Stimulated activated CD4-positive, alpha-beta T cell treated with anti-CD3 and anti-CD28 coated beads, Interleukin-15, amount 100 ng/mL, for 1 hour (primary cell): ENCODE measurements at places on chromosomes 11 and 22.

- no peak for DNase-seq
These were observed 35.7 kb downstream of the KCNJ4 start for GRCh38 chr22:38419121-38419857.

GRCh38 chr22:29954203-29954855 lies 71.4 kb downstream of the MTMR3 start:
- DNase-seq, result no peak

DNA sequence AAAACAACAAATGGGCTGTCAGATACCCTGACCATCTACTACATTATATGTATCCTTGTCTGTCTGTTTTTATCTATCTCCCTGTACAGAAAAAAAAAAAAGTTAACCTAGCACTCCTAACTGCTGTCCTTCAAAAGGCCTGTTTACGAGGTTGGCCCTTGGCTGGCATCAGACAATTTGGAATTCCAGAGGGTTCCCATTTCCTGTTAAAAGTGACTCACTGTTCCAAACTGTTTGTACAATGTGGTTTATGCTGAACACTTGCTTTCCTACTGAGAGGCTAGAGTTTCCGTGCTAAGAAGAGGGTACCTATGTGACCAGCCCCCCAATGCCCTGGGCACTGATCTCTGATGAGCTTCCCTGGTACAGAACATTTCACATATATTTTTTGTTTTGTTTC lies 65.9 kb upstream of the HMGXB4 start:
- no peak for DNase-seq

DNA sequence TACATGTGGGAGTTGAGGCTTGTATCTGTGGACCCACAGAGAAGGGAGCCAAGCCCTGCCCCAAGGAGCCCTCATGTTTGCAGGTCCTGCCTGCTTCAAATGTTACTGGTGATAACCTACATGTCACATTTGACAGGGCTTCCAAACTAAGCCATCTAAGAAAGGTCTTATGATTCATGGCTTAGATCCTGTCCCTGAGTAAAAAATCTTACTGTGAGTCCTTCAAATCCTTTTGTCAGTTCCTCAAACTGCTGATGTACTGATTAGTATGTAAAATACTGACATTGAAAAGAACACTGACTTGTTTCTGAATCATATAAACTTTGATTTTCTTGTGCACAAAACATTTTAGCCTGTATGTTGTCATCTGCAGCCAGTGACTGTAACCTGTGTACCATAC lies 1.0 kb upstream of the PANX1 start:
- no peak for DNase-seq

DNA sequence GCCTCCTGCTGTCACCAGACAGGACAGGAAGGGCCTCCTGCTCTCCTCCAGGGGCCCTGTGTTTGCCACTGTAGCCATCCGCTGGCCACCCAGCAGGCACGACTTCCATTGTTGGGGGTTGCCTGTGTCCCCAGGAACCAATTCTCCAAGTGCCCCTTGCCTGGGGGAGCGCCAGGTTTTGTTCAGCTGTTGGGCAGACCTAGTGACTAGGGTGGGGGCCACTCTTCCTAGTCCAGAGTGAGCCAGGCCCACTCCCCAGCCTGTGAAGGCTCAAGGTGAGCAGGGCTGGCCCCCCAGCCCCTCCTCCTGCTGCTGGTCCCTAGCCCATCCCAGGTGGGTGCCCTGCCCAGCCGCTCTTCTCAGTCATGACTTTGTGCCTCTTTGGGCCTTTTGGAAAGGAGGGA lies 30.9 kb downstream of the OSBPL5 start:
- DNase-seq, result no peak

GRCh38 chr11:196786-197731 lies 4.2 kb downstream of the SCGB1C1 start:
- no peak for DNase-seq

GRCh38 chr11:134582770-134583095 lies 170.7 kb upstream of the B3GAT1 start:
- no peak for DNase-seq

- no peak for DNase-seq
These were observed 18.6 kb upstream of the MCHR1 start for GRCh38 chr22:40660730-40661129.

- DNase-seq, result no peak
These were observed 407.0 kb downstream of the MIAT start for GRCh38 chr22:27064386-27064785.

DNA sequence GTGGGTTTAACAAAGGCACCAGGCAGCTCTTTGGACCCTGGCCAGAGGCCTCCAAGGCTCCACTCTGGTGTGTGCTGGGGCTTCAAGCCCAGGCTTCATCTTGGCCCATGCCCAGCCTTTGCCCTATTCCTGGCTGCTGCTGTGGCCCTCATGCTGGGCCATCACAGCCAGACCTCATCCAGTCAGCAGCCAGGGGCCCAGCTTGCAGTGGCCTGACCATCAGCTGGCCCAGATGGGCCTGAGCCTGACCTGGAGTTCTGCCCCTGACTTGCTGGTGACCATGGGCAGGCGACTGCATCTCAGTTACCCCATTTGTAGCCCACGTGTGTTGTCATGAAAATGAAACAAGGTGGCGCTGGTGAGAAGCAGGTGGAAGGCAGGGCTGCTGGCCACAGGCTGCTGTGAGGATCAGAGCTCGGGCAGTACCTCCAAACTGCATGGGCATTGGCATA lies 76.1 kb downstream of the MED15 start:
- DNase-seq, result no peak

- no peak for DNase-seq
These were observed 3.2 kb downstream of the PRDM10 start for GRCh38 chr11:129999407-129999806.

DNA sequence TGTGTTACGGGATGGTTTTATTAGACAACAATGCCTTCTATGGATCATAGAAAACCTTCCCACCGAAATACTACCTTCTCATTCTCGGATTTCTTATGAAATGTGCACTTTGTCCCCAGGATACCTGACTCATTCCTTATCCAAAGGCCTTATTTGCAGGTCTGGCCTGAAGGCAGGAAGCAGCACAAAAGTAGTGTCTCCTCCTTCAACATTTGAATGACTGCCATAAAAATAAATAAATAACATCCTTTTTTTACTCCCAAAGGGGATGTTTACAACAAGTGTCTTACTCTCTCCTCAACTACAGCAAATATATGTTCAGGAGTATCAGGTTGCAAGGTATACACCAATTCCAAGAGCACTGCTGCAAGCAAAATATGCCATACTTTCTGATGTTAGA lies 41.6 kb upstream of the PAK1 start:
- no peak for DNase-seq

- no peak for DNase-seq
These were observed 56.6 kb downstream of the BMAL1 start for GRCh38 chr11:13334034-13334786.

DNA sequence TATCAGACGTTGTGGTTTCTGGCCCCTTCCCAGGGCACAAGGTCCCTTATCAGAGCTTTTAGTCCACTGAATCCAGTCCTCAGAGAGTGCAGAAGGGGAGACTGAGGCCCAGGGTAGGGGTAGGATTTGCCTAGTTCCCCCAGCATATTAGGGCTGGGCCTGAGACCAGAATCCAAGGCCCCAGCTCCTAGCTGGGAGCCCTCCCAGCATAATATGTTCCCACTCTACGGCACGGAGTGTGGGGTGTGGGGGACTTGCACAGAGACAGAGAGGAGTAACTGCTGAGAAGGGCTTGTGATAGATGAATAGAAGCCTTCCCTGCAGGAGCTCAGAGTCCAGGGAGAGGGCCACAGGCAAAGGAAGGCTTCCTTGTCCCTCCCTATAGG lies 43.8 kb downstream of the NEU3 start:
- DNase-seq, result no peak

DNA sequence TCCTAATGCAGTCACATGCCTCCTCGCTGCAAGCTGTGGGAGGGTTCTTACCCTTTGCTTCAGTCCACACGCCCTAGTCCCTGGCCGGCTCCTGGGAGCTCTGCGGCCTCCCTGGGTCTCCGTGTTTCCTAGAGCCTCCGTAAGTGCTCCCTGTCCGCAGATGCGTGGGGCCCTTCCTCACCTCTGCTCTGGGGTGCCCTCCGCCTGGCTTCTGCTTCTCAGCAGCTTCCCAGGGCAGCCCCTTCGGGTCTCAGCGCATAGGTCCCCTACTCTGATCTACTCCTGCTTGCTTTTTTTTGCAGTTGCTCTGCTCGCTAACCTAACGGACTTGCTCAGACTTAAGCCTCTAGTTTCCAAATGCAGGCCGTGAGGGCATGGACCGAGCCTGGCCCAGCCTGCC lies 22.4 kb downstream of the CAPN1 start:
- no peak for DNase-seq

GRCh38 chr11:6362873-6363678 lies 27.2 kb upstream of the SMPD1 start:
- DNase-seq, result peak; percentile 50

DNA sequence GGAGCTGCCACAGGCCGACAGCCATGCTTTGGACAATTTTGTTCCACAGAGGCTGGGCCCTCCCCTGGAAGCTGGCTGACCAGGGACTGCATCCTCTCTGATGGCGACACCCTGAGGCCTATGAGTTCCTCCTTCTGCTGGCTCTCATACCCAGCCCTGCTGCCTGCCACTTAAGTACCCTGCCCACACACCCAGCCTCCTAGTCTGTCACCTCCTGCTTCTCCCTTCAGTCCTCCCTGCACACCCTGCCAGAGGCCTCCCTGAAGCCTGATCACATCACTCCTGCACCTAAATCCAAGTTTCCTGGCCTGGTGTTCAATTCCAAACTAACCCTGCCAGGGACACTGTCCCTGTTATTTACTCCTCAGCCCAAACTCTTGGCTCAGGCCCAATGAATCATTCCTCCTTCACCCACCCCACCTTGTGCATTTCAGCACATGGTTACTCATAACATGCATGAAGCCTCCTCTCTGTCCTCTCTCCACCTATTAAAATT lies 136.7 kb upstream of the NECTIN1 start:
- DNase-seq, result no peak

GRCh38 chr11:131875611-131876010 lies 505.2 kb downstream of the NTM start:
- no peak for DNase-seq

DNA sequence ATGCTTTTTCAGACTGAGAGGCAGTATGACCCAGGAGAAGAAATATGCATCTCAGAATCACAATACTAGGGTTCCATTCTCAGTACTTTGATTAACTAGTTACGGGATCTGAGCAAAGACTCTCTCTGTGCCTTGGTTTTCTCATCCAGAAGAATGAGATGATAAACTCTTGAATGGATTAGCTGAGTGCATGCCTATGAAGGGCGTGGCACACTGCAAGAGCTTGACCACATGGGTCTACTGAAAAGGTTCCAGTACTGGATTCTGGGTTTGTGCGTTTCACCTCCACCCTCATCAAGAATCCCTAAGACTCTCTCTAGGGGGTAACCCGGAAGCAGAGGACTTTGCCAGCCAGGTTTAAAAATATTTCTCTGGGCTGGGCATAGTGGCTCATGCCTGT lies 25.6 kb downstream of the PGA5 start:
- DNase-seq, result no peak

GRCh38 chr22:29165321-29166060 lies 40.2 kb upstream of the EMID1 start:
- no peak for DNase-seq

- DNase-seq, result no peak
These were observed 85.9 kb downstream of the MICAL3 start for GRCh38 chr22:17938484-17938924.

GRCh38 chr22:49081926-49082325 lies 745.7 kb downstream of the BRD1 start:
- DNase-seq, result no peak

DNA sequence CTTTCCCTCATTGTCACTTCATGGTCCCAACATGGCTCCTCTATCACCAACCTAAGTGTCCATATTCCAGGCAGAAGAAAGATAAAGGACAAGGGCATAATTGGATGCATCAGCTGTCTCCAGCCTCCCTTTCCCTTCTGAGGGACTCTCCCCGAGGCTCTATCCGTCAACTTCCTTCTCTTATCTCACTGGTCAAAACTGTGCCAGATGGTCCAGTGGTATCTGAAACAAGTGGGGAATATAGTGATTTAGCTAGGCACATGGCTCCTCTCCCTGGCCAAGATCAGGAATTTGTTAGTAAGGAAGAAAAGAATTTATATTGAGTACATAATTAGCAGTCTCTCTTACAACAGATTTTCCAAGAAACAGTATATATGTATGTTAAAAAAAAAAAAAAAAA lies 12.6 kb upstream of the SPON1 start:
- no peak for DNase-seq

DNA sequence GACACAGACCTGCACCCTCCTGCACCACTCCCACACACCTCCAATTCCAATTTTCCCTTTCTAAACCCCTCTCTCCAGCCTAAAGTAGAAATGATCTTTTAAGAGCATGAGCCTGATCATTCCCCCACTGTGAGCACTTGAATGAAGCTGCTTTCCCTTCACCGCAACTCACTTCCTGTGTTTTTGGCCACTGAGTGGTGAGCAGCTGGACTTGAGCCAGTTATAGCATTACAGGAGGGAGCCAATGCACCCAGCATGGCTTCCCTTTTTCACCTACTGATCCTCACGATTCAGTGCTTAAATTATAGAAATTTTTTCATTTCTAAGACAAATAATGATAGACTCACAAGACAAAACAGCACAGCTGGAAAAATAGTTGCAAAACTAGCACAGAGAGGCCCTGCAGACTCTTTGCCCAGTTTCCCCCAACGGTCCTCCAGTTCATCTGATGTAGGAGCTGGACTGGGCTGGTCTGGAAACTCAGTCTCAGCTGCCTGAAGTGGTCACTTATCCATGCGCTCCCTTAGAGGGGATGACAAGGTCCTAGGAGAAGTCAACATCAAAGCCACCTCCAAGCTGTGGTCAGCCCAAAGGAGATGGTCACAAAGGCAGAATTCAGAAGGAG lies 9.7 kb upstream of the APOL4 start:
- no peak for DNase-seq

- no peak for DNase-seq
These were observed 688.9 kb downstream of the KCNA4 start for GRCh38 chr11:29327891-29328290.

GRCh38 chr11:128472128-128473089 lies 114.9 kb downstream of the ETS1 start:
- DNase-seq, result no peak

DNA sequence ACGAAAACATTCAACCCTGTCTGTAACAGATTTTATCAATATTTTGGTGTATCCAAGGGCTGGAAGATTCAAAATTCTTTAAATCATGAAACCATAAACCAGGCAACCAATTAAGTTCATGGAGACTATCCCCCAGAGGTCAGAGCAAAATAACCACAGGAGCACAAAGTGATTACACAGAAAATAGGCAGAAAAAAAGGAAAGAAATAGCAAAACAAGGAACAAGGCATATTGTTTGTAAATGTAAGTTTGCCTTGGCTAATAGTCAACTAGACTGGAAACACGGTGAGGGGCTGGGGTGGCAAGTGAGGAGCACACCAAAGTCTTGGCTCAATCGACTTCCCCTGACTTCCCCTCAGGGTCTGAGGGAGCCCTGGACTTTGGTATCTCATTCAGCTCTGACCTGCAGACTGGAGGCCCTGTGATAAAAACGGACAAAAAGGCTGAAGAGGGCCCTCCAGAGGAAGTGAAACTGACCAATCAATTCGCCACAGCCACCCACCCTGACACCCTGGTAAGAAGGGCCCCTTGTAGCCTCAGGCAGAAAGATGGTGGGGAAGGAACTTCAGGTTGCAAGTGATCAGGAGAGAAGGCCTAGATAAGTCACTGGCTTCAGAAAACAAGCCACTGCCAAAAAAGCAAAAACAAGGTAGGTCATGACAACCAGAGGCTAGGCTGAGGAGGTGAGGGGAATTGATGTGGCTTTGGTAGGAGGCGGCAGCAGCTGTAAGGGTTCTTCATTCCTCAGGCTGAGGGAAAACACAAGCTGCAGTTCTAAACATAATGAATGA lies 1.8 kb downstream of the SIK3 start:
- DNase-seq, result no peak
